ENCODE measurements at places on chromosomes 4 and X. TPM values are rescaled to one million over a fixed set of nuclear protein-coding genes. Genes with fewer than 3 reads are reported as not detected.
A peak's percentile ranks its signal among the peaks of the same experiment; 100 is the strongest.

- DNase-seq = no peak
Observed at GRCh38 chr4:11312389-11312788, 116.3 kb downstream of the HS3ST1 start.

GRCh38 chrX:114267142-114267541 lies 316.7 kb upstream of the HTR2C start:
- DNase-seq = no peak

DNA sequence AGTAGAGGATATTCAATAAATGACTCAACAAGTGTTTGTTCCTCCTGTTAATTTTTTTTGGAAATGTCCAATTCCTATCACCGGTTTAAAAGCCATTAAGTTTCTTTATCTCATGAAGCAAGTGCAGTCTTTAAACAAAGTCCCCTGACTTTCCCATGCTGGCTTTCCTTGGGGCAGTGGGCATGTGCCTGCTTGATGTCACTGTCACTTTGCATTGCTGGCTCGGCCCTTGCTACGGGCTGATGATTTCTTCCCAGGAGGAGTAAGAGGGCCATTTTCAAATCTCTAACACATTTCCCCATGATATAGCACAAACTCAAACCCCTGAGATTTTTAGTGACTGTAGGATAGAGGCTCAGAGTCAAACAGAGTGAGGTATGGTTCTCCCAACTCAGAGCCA lies 275.8 kb upstream of the TENM3 start:
- DNase-seq = no peak

GRCh38 chr4:53905941-53906377 lies 158.4 kb downstream of the CHIC2 start:
- DNase-seq = no peak

GRCh38 chr4:24243641-24244040 lies 340.7 kb downstream of the DHX15 start:
- no peak for DNase-seq

GRCh38 chr4:1351854-1352566 lies 5.0 kb downstream of the UVSSA start:
- peak; percentile 20 for DNase-seq

GRCh38 chr4:44313702-44314101 lies 134.9 kb downstream of the KCTD8 start:
- DNase-seq = no peak

DNA sequence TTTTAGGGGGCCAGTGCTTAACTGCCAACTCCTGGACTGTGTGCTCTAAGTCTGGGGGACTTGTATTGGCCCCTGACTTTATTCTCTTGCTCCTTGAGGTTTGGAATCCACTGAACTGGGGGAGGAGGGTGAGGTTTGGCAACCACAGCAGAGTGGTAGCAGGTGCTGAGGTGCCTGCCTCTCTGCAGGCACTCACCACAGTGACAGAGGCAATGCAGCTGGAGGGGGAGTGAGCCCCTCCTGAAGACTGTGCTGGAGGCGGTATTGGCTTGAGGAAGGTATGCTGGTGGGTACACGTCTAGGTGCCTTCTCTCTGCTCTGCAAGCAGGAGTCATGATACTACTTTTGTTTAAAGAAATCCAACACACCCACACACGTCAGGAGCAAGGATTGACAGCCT lies 24.6 kb downstream of the CFAP299 start:
- DNase-seq = no peak

- no peak for DNase-seq
Observed at GRCh38 chr4:43452948-43453347, 560.4 kb downstream of the GRXCR1 start.

DNA sequence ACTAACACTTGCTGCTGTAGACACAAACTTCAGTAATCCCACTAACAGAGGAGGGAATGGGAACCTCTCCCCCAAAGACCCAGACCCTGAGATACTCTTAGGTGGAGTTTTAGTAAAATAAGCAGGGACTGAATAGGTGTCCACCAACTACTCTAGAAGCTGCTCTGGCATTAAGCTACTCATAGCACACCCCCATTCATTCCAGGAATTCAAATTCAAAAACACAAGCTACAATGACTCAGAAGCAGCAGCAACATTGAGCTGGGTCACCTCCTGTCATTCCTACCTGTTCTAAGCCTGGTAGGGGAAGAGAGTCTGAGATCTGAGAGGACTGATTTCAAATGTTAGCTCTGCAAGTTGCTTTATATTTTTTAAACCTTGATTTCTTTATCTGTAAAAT lies 135.4 kb upstream of the FRMPD4 start:
- no peak for DNase-seq

GRCh38 chr4:73070074-73070390 lies 516 bp upstream of the COX18 start:
- DNase-seq = no peak

- no peak for DNase-seq
Observed at GRCh38 chr4:116573540-116573939, 511.8 kb downstream of the TRAM1L1 start.

The PRDM8 gene
- 0.33 TPM for total RNA-seq

The GRIA2 gene
- not detected for total RNA-seq

Data from pulmonary artery endothelial cell (primary cell).